Iris pigment epithelial cell (primary cell): ENCODE measurements at places on chromosomes 16 and 17.

GRCh38 chr16:57889960-57890751 is 80.8 kb downstream of the CNGB1 start:
- peak; percentile 79 for DNase-seq

- no peak for DNase-seq
Measured at GRCh38 chr16:15597822-15598647, 44.9 kb downstream of the MARF1 start.

GRCh38 chr17:47945080-47945479 is 3.7 kb downstream of the PNPO start:
- DNase-seq, result no peak

DNA sequence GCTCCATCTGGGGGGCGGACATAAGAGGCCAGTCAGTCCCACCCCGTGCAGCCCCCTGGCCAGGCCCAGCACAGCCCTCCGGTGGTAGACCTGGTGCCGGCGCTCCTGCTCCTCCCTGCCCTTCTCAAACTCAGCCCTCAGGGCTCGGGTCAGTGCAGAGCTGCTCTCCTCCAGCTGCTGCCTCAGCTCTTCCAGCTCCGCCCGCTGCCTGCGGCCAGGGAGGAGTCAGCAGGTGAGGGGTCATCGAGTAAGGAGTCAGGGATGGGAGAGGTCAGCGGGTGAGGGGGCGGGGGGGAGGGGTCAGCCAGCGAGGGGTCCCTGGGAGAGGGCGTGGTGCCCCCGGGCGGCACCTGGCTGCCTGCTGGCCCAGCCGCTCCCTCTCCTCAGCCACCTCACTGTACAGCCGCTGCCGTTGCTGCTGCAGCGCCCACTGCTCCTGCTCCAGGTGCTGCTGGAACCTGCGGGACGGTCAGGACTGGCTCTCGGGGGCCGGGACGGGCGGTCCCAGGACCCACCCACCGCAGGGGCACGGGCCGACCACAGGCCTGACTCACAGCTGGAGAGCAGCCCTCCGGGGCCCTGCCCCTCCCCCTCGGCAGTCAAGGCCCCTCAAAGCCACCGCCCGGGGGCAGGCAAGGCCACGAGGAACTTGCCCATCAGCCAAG is 26.5 kb upstream of the AATK start:
- no peak for DNase-seq

DNA sequence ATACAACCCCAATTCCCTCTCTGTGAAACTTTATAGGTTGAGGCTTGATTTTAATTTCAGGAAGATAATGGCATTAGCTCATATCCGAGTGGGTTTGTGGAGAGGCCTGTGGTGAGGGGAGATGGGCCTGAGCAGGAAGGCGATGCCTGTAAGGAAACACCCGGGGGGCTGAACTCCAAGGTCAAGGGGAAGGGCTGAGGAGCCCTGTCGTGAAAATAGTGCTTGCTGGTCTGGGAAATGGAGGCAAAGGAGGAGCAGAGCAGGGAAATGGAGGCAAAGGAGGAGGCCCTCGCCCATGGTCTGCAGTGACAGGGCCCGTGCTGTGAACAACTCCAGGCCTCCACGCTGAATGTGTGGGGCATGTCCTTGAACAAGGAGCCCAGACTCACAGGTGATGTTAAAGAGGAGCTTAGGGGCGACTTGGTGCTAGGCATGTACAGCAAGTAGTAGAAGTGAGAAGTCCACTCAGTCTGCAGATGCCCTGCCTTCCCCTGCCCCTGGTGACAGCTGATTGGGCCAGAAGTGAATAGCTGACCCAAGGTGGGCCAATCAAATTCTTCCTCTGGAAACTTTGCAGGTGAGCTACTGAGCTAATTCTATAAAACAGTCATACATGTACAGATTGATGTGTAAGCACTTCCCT is 38.1 kb downstream of the MRPS23 start:
- DNase-seq, result no peak

GRCh38 chr17:556431-556995 is 158.1 kb downstream of the VPS53 start:
- DNase-seq, result peak; percentile 50
